ENCODE measurements at places on chromosomes 3 and 15.

- DNase-seq, result no peak
These were observed 1.8 kb downstream of the DIPK2A start for GRCh38 chr3:143973259-143974021.

- DNase-seq, result peak; percentile 48
These were observed 77.0 kb downstream of the NTRK3 start for GRCh38 chr15:88179562-88179961.

DNA sequence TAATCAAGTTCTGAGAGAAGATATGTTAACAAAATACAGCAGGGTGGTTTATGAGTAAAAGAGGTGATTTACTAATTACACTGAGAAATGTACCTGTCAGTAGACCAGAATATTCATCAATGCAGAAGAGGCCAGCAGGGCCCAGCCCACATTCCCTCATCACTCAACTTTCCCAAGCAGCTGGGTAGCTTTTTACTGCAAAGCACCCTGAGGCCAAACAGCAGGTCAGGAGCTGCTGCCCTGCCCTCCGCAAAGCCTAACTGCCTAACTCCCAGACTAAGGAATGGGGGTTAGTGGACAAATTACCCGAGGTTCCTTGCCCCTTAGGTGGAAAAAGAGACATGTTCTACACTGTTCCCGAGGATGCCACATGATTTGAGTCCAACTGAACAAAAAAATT is 108.2 kb downstream of the TBL1XR1 start:
- no peak for DNase-seq

DNA sequence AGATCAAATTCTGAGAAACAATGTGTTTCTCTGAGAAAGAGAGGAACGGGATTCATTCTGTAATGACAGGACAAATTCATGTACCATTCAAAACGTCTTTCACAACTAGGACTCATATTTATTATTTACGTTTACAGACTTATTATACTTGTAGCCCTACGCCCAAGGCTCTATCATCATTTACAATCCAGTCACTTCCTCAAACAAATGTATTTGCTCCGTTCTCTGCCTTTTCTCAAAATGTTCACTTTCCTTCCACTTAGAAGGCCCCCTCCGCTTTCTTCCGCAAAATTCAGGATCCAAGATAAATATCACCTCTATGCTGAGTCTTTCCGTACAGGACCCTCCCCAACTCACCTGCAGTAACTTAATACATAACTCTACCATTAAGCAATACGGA is 745 bp downstream of the RSL24D1 start:
- DNase-seq, result no peak

GRCh38 chr3:152346740-152347139 is 78.0 kb downstream of the MBNL1 start:
- no peak for DNase-seq

DNA sequence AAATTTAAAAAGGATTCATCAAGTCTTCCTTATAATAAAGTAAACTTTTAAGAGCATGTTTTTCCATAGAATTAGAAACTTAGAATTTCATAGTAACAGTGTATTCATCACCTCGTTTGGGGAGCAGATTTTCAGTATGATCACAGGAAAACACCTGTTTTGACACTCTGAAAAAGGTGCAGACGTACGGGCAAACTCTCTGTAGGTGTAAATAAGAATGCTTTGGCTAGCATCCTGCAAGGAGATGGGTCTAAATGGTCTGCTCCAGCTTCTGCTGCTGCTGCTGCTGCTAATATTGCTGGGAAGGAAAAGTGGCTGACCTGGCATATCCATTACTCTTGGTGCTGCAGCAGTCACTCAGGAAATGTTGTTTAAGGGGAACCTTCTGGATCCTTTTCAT is 66.0 kb downstream of the MBNL1 start:
- DNase-seq, result no peak

DNA sequence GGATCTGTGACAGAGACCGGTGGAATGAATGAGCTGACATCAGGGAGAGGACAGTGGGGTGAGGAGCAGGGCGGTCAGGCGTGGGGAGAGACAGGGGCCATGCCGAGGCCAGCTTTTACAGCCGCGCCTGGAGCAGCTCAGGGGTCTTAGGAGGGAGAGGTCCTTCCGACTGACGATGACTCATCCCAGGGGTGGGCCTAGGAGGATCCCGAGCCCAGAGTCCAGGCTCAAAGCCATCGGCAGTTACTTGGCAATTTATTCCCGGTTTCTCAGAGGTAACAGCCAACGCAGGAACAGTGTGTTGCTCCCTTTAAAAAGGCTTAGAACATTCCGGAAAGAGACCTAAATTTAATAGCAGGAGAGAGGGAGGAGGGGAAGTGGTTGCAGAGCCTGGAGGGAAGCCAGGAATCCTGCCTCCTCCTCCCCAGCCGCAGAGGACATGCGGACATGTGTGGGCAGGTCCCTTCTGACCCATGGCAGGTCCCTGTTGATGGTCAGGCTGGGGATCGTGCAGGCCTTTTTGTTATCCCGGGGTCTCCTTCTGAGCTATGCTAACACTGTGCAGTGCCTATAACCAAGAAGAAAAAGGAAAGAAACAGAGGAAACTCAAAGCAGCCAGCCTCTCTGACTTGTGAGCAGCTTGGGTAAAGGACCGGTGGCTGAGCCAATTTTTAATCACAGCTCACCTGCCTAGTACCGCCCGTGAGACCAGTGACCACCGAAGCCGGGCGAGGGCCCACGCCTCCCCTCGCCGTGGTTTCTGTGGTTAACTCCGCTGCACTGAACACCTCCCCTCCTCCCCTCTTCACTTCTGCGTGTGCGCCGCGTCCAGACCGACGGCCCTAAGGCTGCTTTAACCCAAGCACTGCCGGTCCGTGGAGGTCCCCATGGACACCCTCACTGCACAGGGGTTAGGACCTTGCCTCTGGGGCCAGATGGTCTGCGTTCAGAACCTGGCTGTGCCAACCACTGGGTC is 392.4 kb upstream of the PROK2 start:
- peak; percentile 69 for DNase-seq

DNA sequence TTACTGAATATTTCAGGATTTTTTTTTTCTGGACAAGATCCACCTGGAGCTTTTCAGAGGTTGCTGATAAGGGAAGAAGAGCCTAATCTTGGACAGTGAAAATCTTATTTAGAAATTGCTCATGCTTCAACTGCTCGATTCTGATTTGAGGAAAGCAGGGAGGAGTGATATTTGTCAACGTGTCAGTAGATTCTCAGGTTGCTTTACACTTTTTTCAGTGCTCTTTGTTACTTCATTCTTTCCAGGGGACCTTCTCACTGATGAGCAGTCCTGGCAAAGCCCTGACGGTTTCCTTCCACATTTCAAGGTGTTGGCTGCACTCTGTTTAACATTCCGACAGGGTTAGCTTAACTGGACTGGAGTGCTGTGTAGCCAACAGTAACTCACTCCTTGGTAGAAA is 24.1 kb upstream of the RARB start:
- no peak for DNase-seq

- no peak for DNase-seq
These were observed 100.1 kb upstream of the NPHP3 start for GRCh38 chr3:132822266-132822665.

DNA sequence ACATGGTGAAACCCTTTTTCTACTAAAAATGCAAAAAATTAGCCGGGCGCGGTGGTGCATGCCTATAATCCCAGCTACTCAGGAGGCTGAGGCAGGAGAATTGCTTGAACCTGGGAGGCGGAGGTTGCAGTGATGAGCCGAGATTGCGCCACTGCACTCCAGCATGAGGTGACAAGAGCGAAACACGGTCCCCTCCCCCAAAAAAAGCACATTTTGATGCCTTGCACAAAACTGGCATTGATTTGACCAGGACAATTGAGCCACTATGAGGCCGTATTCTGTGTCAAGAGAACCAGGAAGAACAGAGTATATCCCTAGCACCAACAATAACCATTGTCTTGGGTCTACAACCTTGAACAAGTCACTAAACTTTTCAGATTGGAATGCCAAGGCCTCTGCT is 50.6 kb downstream of the SH3BP5 start:
- DNase-seq, result no peak

DNA sequence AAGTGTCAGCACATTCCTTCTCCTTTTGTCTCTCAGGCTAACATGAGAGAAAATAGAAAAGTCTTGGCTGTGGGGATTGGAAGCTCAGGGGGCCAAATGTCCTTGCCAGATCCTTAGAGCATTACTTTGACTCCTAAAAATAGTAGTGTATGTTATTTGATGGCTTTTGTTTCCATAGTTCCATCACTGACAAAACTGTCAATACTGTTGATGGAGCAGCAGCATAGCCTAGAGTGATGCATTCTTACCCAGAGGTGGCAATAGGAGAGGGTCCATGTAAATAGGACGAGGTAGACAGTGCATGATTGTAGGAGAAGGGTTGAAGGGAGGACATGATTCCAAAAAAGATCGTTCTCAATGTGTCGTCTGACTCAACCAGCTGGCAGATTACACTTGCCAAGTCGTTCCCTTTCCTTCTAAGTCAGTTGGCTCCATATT is 282.7 kb upstream of the TPRG1 start:
- no peak for DNase-seq

DNA sequence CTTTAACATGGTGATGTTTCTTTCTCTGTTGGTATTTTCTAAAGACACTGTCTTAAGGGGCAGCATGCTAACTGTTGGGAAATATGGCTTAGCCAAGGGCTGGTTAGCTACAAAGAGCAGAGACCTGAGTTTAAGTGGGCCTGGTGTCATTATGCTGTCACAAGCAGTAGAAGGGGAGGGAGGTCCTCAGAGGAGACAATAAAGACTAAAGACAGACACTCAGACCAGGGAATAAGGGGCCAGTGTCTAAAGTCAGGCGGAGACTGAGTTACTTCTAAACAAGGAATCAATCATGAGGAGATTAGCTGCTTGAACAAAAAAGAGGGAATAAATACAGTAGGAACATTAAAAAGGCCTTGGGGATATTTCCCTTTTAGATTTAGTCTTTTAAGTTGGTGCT is 142.7 kb upstream of the DPPA4 start:
- DNase-seq, result no peak

- DNase-seq, result no peak
These were observed 55.2 kb downstream of the PPM1L start for GRCh38 chr3:160811237-160811548.

- DNase-seq, result no peak
These were observed 116.6 kb downstream of the SLCO3A1 start for GRCh38 chr15:91970142-91970541.

GRCh38 chr3:62372621-62373041 is 719 bp downstream of the FEZF2 start:
- no peak for DNase-seq

DNA sequence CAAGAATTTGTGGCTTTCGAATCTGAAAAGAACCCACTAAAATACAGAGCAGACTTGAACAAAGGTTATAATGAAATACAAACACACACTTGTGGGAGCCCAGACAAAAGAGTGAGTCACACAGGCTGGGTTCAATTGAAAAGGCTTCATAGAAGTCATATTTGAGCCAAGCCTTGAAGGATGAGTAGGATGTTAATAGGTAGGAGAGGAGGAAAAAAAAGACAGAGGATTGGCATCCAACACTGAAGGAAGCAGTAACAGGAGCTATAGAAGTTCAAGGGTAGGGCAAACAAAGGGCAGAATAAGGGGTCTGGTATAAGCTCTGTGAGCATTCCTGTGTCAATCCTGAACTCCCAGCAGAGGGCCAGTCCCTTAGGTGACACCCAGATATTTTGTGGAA is 325.4 kb downstream of the FOXP1 start:
- DNase-seq, result no peak

GRCh38 chr3:65558826-65559225 is 479.9 kb downstream of the MAGI1 start:
- no peak for DNase-seq

DNA sequence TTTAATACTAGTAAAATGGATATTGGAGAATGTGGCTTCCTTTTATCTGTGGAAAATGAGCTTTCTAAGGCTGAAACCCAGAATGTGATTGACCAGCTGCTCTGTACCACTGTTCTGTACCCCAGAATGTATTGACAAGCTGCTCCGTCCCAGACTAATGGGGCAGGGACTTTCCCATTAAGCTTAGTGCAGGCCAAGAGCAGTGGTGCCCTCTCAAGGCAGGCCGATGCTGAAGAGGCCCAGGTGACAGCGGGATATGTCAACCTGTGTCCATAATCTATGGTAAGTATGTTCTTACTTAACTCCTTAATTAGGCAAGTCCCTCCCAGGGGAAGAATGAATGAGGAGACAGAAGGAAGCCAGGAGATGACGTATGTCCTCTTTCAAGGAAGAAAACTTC is 31.1 kb downstream of the SGO1 start:
- no peak for DNase-seq

DNA sequence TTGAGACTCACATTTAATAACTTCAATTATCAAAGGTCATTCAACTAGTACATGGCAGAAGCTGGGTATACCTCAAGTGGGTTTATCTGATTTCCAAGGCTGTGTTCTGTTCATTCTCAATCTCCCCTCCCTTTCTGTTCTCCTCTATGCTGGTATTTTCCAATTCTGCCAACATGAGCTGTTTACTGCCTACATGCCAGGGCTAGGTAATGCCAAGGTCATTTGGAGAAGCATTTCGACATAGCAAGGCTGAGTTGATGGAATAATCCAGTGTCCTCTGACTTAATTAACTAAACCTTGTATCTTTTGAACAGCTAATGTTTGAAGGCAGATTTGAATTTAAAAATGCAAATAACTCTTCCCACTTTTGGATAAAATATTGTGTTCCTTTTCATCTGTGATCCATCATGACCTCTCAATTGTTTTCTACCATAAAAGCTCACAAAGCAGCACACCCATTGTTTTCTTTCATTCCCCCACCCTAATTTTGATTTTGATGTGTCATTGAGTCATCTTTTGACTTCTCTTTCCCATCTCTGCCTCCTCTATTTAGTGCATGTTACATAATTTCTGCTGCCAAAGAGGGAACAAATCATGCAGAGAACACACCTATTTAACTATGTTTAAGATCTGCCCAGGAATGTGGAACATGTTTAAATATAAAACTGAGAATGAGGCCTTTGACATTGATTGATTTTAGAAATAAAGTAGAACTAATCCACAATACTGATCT is 308.8 kb upstream of the NR2E3 start:
- DNase-seq, result no peak

DNA sequence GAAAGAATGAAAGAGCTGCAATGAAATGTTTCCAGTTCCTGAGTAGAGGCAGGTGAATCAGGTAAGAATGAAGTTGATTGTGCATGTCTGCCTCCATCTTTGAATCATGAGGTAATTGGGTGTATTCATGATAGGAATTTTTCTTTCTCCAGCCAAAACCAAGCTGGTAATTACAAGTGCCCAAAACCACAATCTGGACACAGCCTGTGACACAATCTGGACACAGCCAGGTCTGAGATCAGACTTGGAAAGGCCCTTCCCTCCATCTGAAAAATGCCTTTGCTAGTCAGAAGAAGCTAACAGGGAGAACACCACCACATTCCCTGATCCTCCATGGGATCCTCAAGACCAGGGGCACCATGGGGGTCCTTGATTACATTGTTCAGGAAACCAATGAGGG is 338.5 kb upstream of the THBS1 start:
- DNase-seq, result no peak

GRCh38 chr15:25799906-25800700 is 63.0 kb downstream of the ATP10A start:
- DNase-seq, result no peak

DNA sequence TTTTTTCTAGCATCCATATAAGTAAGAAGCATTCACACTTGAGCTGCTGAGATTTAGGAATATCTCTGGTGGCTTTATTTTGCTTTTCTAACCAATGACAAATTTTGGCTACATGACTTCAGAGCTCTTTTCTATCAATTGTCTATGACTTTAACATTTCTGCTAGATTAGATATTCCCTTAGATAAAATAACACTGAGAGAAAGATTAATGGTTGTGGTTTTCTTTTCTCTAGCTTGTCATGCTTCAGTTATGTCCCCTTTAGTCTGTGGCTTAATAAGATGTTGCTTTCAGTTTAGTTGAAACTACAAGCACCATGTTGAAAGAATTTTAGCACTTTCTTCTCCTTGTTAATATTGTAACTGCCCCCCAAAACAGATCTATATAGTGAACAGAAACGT is 665.6 kb upstream of the CCDC54 start:
- no peak for DNase-seq
